NCI-H2029 treated with DMSO at 0.1 percent for 48 hours (cell line): ENCODE measurements at places on chromosomes 12 and 14.

- DNase-seq, result no peak
Observed at GRCh38 chr12:132163041-132163910, 19.0 kb downstream of the NOC4L start.

DNA sequence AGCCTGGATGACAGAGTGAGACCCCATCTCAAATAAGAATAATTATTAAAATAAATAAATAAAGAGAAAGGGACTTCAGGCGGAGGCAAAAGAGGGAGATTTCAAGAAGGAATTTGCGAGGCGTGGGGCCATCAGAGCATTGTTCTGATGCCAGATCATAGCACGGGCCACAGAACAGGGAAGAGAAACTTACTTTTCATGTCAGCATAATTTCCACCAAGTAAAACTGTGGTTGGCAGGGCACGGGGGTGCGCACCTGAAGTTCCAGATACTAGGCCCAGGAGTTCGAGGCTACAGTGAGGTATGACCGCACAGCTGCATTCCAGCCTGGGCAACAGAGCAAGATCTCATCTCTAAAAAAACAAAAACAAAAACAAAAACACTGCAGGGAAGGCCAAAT is 11.0 kb upstream of the PLBD1 start:
- DNase-seq, result no peak

DNA sequence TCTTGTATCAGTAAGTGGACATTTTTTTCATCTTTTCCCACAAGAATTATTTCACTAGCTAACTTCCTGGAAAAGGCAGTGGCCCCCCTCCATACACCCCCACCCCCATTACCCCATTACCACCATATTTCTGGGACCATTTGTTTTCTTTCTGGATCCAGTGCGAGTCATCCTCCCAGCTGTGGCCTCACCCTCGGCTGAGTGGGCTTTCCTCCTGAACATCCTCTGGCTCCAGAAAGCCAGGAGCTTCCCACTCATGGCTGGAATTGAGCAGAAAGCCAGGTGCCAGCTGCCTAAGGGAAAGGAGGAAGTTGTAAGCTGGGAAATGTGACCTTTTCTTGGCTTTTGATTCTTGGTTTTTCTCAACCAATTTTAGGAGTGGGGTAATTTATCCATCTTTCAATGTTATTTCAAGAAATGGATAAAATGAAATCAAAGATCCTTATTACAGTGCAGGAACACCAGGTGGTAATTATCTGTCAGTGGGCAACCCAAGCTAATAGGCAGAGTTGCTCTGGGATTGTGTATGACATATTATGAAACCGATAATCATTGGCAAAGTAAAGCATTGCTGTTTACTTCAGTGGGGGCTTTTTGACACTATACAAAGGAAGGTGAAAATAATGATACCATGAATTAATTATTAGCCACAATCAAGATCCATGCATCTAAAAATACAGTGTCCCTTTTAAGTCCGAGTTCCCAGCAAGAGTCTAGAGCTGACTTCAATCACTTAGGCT is 124.6 kb downstream of the KICS2 start:
- DNase-seq, result no peak

DNA sequence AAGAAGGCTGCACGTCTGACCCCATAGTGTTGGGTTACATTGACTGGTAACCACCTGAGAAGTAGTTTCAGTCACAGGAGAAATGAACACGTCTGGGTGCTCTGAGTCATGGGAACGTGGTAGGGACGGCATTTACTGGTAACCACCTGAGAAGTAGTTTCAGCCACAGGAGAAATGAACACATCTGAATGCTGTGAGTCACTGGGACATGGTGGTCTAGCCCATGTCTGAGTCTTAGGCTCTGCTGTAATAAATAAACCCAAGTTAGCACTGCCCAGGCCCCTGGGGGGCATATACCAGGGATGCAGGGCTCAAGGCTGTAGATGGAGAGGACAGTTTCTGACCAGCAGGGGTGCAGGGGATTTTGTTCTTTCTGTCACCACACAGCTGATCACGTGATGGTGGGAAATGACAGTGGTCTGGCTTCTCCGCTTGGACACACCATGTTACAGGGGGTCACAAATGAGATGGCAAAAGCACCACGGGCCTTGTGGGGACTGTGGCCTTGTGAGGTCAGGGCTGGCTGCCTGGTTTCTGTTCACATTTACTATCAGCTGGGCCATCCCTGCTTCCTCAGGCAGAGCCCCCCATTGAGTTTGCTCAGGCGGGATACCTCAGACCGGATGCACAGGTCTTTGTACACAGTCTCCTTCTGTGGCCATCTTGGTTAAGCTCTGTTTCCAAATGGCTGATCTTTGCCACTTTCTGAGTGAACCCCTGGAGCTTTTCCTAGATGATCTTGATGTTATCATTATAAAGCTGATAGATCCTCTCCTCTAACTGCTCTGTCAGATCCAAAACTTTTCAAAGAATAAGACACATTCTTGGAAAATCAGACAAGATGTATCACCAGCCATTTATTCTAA is 9.8 kb upstream of the C12orf42 start:
- DNase-seq, result no peak

DNA sequence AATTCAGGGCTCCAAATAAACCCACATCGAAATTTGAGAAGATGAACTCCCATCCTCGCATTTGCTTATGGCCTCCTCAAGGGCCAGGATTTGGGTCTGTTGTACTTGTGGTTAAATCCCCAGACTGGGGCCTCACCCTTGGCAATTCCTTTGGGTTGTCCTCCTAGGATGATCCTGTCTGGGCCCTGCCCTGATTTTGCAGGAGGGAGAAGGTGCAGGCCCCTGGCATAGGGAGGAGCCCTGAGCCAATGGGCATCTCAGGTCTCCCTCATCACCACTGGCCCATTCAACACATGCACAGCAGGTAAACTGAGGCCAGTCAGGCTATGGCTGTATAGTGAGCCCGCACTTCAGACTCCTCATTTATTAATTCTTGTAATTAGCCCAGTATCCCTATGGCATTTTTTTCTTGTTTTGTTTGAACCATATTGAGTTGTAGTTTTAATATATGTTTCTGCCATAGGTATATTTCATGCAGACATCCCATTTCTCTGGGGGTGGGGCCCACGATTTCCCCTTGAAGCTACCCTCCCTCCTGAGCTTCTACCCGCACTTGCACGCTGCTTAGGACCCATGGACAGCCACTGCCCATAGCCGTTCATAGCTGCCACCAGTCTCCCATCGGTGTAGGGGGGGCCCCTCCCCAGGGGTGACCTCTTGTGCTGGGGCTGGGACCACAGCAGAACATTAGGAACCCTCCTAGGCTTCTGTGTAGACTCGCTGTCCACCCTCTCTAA is 67.1 kb upstream of the DDX11 start:
- no peak for DNase-seq

DNA sequence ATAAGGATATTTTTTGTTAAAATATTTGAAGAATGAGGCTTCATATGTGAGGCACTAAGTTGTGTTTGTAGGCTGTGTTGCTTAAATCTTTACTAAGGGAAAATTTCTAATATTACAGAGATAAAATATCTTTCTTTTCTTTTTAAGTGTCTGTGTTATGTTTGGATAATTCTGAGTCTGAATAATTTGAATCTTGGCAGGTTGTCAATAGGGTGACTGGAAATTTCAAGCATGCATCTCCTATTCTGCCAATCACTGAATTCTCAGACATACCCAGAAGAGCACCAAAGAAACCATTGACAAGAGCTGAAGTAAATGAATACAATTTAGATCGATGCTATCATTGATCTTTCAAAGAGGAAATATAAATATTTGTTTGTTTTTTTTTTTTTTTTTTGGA is 29.4 kb downstream of the TMPO start:
- DNase-seq, result no peak

DNA sequence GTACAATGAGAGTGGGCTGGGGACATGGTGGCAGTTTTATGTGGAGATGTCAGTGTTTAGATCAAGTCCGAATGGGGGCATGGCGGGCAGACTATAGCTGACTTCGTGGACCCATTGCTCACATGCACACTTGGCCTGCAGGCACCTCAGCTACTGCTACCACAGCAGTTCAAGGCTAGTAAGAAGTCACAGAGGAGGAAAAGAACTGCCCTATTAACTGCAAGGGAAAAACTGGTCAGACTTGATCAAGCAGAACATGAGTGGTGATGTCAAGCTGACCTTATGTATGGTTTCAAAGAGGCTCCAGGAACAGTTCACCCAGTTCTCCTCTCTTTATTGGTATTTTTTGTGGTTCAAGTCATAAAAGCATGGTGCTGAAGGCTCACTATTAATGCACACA is 30.2 kb upstream of the FRS2 start:
- no peak for DNase-seq
